ENCODE measurements at places on chromosomes 4 and X.

- no peak for DNase-seq
Observed at GRCh38 chr4:188434643-188435042, 295.4 kb downstream of the TRIML1 start.

- no peak for DNase-seq
Observed at GRCh38 chrX:99722094-99722493, 688.0 kb downstream of the PCDH19 start.

GRCh38 chr4:2842687-2843262 lies 869 bp upstream of the ADD1 start:
- no peak for DNase-seq

GRCh38 chr4:73586666-73587065 lies 33.6 kb downstream of the RASSF6 start:
- DNase-seq = no peak

DNA sequence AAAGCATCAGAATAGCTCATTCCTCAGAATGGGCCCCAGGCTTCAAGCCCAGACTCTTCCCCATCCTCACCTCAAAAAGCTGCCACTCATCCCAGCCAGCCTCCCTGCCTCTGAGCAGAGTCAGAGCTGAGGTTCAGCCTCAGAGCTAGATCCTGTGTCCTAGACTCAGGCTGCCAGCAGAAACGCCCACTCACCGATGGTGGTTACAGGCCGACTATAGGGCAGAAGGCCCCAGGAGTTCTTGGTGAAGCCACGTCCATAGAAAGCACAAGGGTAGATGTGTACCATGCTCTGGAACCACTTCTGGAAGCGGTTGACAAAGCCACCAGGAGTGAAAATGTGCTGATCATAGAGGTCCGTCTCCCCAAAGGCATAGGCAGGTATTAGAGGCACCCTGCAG lies 7.7 kb downstream of the AWAT2 start:
- no peak for DNase-seq

GRCh38 chr4:24769571-24769970 lies 25.8 kb upstream of the SOD3 start:
- no peak for DNase-seq

DNA sequence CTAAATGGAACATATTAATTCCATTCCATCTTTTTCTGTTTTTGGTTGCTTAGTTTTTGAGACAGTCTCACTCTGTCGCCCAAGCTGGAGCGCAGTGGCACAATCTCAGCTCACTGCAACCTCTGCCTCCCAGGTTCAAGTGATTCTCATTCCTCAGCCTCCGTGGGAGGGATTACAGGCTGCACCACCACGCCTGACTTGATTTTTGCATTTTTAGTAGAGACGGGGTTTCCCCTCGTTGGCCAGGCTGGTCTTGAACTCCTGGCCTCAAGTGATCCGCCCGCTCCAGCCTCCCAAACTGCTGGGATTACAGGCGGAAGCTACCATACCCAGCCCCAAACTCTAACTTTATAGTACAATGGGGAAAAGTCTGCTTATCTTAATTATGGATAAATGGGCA lies 11.2 kb downstream of the HNRNPD start:
- no peak for DNase-seq

GRCh38 chr4:70996018-70996360 lies 2.5 kb downstream of the DCK start:
- DNase-seq = no peak

DNA sequence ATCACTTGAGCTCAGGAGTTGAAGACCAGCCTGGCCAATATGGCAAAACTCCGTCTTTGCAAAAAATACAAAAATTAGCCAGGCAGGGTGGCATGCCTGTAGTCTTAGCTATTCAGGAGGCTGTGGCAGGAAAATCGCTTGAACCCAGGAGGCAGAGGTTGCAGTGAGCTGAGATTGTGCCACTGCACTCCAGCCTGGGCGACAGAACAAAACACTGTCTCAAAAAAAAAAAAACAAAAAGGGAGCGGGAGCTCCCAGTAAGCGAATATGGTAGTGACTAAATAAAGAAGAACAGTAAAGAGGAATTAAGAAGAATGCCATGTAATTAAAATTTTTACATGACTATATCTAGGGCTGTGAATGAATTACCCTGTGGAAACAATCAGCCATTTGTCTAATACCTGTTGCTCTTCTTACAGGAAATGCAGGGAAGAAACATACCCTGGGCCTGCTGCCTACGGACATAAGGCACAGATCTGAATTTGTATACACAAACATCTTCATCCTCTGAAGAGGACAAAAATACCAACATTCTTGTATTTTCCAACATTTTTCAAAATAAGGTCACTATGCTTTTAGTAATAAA lies 11.4 kb downstream of the WDFY3 start:
- no peak for DNase-seq

- DNase-seq = no peak
Observed at GRCh38 chr4:81404741-81405140, 67.0 kb downstream of the RASGEF1B start.

- DNase-seq = no peak
Observed at GRCh38 chr4:132114885-132115284, 1034.2 kb upstream of the PCDH10 start.

DNA sequence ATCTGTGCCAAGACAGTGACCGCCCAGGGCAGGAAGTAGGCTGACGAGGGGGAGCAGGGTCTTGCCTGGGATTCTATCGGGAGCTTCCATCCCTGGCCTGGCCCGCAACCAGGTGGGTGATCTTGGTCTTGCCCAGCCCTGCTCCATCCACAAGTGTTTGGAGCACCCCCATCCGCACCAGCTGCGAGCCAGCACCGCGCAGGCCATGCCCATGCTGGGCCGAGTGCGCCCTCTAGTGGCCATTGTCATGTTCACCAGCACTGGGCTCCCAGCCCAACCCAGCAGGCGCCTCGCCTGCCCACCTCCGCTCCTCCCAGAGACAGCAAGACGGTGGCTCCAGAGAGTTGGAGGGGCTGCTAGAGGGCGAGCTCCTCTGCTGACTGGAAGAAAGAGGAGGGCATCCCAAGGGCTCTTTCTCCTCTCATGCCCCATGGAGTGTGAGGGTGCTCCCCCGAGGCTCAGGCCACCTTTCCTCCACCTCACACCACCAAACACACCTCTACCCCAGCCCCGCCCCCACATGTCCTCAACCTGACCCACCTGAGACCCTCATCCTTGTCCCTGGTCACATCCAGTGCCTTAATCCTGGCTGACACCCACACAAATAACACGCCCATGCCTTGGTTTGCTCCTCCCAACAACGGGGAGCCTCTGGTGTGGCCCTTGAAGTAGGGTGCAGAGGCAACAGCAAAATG lies 9.8 kb upstream of the ATP2B3 start:
- DNase-seq = peak; percentile 85

DNA sequence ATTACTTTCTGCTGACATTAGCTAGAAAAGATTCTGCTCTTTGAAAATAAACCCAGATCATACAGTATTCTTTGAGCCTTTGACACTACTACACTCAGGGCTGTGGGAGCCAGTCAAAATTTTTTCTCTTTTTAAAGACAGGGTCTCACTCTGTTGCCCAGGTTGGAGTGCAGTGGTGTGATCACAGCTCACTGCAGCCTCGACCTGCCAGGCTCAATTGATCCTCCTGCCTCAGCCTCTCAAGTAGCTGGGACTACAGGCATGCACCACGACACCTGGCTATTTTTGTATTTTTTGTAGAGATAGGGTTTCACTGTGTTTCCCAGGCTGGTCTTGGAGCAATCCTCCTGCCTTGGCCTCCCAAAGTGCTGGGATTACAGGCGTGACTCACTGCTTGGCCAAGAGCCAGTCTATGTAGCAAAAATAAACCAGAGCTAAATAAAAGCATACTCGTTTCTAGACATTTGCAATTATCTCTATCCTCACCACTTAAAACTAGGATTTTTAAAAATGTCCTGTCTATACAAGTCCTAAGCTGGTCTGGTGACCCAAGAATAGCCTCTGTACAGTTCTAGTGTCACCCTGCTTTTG lies 43.2 kb downstream of the AKAP4 start:
- no peak for DNase-seq

DNA sequence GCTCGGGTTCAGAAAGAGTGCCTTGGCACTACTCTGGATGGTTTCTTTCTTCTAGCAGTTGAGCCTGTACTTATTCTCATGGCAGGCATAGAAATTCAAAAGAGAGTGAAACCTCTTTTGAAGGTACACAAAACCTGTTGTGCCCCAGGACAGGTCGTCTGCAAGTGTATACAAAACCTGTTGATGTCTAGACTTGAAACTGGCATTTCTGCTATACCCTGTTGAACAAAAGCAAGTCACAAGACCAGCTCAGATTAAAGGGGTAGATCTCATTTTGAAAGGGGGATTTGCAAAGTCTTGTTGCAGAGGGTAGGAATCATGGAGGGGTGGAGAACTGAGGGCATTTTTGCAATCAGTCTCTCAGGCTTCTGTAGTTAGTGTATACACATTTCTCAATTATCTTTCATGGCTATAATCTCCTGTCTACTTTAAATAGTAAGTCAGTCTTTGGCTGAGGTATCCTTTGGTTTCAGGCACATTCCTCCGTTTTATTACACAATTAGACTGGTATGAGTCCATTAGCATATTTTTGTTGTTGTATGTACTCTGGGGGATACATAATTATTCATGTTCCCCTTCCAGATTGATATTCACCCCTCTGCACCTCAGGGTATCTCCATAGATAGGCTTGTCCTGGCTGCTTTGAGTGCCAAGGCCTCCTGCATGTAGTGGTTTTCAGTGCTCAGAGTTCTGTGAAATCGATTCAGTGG lies 251.4 kb downstream of the DTHD1 start:
- no peak for DNase-seq

- no peak for DNase-seq
Observed at GRCh38 chr4:145404761-145405160, 76.9 kb upstream of the SMAD1 start.

GRCh38 chrX:15366506-15367352 lies 17.5 kb downstream of the VEGFD start:
- DNase-seq = no peak

DNA sequence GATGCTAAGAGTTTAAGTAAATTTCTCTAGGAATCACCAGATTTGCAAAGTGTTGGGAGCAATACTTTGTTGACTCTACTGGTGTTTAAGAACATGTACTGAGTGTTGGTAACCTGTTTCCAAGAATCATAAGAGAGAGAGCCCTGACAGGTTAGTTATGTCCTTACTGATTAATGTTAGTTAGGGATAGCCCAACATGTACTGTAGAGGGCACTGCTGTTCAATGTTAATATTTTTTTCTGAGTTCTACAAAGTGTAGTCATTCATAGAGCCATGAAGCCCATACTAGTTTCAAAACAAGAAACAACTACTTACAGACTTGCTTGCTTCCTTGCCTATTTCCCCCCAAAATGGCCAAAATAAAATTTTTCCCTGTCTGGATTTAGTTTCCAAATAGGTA lies 11.9 kb downstream of the TMPRSS11D start:
- no peak for DNase-seq

DNA sequence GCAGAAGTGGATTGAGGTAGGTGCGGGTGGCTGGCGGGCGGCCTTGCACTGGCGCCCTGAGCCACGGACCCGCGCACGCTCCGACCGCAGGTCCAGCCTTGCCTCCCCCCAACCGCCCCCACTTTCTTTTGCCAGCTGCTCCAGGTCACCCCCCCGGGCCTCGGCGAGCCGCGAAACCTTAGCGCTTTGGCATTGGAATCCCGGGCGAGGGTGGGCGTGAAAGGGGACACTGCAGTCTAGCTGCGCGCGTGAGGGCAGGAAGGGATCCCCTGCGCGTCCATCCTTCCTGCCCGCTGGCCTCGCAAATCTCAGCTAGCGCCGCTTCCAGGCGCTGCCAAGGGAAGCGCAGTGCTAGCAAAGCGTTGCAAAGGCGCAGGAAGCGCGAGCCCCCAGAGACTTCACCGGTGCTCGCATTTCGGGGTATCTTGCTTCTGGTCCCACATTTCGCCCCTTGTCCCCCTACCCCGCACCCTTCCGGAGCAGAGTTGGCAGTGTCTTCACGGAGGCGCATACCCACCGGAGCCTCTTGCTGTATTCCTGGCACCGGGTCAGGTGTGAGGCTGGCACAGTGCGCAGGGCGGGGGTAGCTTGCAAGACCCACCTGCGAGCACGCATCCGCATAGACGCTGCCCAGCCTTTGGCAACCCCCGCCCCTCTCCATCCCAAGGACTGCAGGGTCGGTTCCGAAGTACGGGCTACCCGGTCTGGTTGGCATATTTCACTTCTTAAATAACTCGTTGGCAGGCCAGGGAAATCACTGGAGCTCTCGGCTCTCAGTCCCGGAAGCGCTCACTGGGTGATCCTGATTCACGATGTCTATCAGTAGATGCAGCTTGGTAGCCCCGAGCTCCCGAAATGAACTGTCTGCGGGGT lies 104.4 kb downstream of the UCHL1 start:
- no peak for DNase-seq

DNA sequence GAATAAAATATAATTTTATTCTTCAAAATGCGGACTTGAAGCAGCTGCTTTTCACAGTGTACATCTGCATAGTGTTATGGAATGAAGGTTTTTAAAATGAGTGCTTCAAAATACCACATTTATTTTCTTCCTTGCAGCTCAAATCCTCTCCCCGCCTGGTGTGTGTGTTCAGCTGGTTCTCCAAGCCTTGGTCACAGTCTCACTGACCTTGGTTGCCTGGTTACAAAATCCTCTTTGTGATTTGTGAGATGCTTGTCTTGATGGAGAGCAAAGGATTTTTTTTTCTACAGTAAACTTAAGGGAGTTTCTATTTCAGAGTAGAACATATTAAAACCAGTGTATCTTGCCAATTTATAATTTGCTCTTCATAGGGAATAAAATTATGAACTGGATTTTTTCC lies 139.2 kb downstream of the PCDH18 start:
- DNase-seq = no peak

- no peak for DNase-seq
Observed at GRCh38 chr4:1515763-1516162, 109.5 kb upstream of the NKX1-1 start.

GRCh38 chr4:89684536-89684935 lies 152.4 kb downstream of the SNCA start:
- DNase-seq = no peak

GRCh38 chr4:139126898-139127297 lies 50.1 kb downstream of the ELF2 start:
- no peak for DNase-seq

GRCh38 chrX:34147345-34147744 lies 15.2 kb upstream of the FAM47A start:
- DNase-seq = no peak

DNA sequence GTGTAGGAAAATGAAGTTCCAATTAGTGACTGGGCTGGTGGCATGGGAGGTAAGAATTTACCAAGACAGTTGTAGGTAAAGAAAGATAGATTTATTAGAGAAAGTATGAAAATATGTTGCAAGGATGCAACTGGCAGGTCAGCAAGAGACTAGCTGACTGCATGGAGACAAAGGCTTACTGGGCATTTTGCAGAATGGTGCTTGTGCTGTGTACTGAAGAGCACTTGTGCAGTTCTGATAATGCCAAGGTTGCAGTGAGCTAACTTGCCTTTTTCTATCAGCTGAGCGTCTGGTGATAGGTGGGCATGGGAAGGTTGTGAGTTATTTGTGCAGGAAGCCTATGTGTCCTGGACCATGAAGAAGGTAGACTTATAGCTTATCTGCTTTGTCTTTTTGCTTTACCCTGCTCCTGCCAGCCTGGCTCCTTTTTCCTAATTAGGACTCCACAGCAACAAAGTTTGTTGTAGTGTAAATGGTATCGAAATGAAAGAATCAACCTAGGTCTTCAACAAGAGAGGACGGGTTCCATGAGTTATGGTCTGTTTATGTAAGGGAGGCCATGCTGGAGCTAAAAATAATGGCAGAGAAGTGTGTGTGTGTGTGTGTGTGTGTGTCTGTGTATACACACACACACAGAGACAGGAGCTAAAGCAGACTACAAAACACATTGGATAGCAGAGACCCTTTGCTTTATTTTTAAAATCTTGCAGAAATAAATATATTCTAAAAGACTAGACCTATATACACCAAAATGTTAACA lies 15.0 kb downstream of the BST1 start:
- no peak for DNase-seq
